ENCODE measurements at places on chromosomes 2 and 18.

DNA sequence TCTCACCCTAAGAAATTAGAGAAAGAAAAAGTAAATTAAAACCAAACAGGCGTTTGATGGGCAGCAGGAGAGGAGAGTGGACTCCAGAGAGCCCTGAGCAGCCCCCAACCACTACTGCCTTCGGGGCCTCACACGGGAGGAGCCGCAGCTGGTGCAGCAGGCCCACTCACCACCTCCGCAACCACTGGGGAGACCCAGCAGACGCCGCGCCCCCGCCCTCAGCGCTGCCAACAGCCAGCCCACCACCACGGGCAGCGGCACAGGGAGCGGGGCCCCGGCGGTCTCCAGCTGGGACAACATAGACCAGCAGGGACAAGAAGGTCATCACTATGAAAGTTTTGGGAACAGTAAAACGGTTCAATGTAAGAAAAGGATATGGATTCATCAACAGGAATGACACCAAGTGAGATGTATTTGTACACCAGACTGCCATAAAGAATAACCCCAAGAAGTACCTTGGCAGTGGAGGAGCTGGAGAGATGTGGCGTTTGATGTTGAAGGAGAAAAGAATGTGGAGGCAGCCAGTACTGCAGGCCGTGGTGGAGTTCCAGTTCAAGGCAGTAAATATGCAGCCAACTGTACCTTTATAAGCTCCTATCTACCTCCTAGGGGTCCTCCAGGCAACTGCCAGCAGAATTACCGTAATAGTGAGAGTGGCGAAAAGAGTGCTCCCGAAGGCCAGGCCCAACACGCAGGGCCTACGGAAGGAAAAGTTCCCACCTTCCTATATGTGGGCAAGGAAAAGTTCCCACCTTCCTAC lies 76.5 kb downstream of the OLA1 start:
- DNase-seq, result no peak

DNA sequence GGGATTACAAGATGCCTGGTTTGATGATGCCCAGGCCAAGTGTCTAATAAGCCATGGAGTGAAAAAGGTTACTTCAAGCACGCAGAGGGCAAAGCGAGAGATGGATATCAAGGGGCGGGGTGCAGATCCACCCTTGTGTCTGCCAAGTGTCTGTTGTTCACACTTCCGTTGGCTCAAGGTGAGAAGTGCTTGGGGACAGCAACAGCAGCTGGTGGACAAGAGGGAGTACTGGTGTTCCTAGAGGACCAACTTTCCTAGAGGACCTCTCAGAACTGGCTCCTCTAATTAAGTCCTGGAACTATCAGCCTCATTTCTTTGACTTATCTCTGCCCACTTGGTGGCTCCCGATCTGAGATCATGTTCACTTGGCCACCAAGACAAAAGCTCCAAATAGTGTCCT lies 299.1 kb downstream of the PRKCE start:
- no peak for DNase-seq

- no peak for DNase-seq
Observed at GRCh38 chr2:32862269-32863055, 84.3 kb upstream of the LTBP1 start.

GRCh38 chr18:136433-136832 lies 21.9 kb upstream of the USP14 start:
- no peak for DNase-seq

- DNase-seq, result no peak
Observed at GRCh38 chr2:45577441-45577840, 33.6 kb downstream of the SRBD1 start.

DNA sequence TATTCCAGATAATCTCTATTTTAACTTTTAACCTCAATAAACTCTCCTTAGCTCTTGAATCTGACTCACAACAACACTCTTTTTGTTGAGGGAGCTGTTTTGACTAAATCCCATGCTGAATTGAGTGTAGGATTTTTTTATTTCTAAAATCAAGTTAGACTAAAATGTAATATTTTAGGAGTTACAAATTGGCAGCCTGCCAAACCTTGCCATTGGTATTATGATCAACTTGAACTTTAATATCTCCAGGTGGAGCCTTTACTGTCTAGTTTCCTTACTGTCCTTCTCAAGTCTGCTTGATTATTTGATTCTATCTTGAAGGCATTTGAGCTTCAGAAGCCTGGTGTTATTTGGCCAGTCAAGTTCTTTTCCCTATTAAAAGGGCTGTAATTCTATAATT lies 8.7 kb downstream of the PIKFYVE start:
- DNase-seq, result no peak

GRCh38 chr2:108407864-108408729 lies 30.3 kb downstream of the SULT1C4 start:
- no peak for DNase-seq

GRCh38 chr2:71380665-71381064 lies 49.1 kb downstream of the ZNF638 start:
- DNase-seq, result no peak

DNA sequence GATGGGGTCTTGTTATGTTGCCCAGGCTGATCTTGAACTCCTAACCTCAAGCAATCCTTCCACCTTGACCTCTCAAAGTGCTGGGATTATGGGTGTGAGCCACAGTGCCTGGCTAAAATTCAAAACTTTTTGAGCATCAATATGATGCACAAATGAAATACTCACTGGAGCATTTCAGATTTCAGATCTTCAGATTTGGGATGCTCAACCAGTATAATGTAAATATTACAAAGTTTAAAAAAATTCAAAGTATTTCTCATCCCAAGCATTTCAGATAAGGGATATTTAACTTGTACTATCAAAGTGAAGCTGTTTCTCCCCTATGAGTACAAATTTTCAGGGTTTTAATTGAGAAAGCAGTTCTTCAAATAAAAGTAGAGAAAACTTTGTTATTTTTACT lies 164.1 kb upstream of the CCDC68 start:
- DNase-seq, result no peak

DNA sequence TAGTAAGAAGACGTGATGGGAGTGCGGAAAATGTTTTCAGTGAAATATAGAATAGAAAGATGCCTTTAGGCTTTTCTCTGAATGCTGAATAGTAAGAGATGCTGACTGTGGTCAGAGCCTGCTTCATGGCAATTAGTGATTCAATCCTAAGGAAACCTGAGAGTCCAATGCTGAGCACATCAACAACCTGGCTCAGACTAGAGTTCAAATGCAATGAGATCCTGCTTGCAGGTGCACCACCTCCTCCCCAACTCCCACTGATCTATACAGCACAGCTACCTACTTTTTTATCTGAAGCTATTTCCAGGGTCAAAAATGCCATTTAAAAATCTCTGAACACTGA lies 65.4 kb downstream of the AAK1 start:
- no peak for DNase-seq

DNA sequence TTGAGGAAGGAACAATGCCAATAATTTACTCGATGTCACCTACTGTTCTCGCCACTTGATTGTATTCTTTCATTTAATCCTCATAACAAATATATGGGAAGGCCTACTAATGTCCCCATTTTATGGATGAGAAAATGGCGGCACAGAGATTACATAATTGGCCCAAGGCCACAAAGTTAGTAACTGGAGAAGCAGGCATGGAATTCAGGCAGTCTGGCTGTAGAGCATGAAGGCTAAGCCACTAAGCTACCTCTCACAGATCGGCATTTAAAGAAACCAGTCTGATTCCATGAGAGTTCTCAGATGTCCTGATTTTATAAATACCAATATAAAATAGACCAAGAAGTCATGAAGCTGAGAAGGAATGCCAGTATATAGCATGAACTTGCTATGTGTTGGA lies 121.8 kb upstream of the EPAS1 start:
- DNase-seq, result no peak

DNA sequence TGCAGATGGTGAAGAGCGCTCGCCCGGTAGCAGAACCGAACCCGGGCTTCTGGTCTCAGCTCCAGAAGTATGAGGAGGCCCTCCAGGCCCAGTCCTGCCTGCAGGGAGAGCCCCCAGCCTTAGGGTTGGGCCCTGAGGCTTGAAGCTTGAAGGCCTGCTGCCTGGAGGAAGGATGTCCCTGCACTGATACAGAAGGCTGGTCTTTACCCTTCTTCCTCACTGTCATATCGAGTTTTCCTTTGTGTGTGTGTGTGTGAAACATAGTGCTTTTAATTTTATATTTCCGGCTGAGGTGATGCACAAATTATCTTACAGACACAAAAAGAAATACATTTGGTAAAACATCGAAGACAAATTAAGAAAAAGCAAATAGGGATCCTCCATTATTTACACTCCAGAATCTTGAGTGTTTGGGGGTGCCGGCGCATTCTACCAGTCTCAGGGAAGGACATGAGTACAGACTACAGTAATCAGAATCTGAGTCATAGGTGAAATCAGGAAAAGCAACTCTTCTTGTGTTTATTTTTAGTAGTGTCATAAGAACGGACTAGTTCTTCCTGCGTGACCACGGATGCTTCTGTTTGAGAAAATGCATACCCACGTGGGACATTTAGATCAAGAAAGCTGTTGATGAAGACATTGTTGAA lies 1.3 kb downstream of the DUSP28 start:
- DNase-seq, result no peak

DNA sequence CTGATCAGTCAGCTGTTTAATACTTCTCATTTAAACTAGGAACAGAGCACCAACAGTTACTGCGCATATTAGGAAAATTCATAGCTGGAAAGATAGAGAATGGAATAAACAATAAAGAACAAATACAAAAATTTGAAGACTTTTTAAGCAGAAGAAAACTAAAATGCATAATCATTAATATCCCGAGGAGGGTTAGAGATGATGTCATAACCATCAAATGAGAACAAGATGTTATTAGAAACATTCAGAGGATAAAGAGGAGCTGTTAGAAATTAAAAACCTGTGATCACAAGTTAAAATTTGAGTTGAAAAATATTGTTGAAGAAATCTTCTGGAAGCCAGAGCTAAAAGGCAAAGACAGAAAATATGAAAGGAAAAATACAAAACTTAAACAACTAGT lies 54.0 kb upstream of the ALKAL2 start:
- DNase-seq, result no peak

DNA sequence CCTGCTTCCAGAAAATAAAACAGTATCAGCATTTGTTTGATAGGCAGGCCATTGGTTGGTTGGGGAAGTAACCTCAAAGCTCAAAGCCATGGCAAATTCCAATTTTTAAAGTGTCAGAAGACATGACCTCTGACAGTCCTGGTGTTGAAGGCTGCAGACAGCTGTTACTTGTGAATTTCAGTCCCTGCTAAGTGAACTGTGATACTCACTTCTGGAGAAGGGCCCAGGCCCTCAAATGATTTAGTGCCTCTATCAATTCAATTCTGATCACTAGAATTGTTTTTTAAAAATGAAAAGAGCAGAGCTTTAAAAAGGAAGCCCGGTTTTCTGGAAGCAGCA lies 23.1 kb downstream of the MRPL44 start:
- no peak for DNase-seq

- no peak for DNase-seq
Observed at GRCh38 chr18:56952026-56952425, 194.9 kb upstream of the BOD1L2 start.

GRCh38 chr18:25494888-25495287 lies 142.9 kb upstream of the ZNF521 start:
- no peak for DNase-seq

DNA sequence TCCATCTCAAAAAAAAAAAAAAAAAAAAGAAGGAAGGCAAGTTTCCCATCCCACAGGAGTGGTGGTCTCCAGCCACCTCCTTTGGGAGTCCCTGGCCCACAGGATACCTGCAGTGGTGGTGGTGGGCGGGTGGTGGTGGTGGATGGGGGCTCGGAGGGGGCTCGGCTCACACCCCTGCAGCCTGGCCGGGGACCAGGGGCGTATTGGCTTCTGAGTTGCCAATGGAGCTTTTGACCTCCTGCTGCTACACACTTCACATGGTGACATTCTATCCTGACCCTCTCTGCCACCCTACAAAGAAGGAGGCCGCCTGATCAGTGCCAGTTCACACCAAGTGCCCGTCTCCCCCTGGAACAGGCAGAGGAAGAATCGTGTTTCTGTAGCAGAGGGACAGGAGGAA lies 119.6 kb downstream of the NFATC1 start:
- no peak for DNase-seq

- no peak for DNase-seq
Observed at GRCh38 chr2:175310813-175311504, 129.4 kb upstream of the ATP5MC3 start.

- DNase-seq, result no peak
Observed at GRCh38 chr2:85988175-85988913, 99.6 kb upstream of the ST3GAL5 start.

GRCh38 chr2:101556033-101556459 lies 81.1 kb upstream of the RFX8 start:
- DNase-seq, result no peak

DNA sequence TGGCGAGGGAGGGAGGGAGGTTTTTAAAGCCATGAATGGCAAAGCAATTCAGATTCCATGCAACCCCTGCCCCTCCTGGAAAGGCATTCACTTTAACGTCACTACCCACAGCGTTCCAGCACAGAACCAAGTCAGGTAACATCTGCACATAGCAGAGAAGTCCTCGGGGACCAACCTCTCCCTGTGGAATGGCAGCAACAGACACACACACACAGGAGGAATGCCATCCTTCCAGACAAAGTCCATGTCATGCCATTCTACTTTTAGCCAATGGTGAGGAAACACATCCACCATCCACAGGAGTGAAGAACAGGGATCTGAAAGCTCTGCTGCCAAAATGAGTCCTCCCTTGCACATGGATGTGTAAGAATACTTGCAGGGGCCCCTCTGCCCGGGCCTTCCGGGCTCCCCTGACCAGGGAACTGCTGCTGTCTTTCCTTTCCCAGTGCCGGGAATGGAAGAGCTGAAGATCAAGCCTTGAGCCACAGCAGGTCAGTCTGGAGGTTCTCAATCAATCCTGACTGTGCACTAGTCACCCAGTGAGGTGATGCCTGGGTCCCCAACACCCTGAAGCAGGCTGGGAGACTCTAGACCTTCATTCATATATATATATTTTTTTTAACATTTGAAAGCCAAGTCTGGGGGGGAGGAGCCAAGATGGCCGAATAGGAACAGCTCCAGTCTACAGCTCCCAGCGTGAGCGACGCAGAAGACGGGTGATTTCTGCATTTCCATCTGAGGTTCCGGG lies 63.7 kb downstream of the UXS1 start:
- no peak for DNase-seq

- DNase-seq, result no peak
Observed at GRCh38 chr2:164754157-164755093, 87.2 kb downstream of the COBLL1 start.

- DNase-seq, result no peak
Observed at GRCh38 chr18:49447810-49448745, 12.4 kb downstream of the DYM start.

DNA sequence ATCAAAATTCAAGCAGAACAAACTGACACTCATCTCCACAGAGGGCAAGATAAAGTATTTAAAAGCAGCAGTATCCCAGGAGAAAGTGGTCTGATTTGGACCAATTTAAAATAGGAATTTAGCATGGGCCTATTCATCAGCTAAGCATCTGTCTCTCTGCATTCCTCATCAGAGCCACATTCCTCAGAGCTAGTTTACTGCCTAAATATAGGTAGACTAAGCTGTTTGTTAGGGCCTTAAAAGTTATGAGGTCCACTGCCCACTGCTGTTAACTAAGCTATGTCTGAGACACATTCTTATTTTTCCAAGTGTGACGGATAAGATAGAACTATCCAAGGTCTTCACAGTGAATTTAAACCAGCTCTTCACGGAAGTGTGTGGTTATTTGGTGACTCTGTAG lies 17.6 kb downstream of the NEB start:
- DNase-seq, result no peak
